ENCODE measurements at places on chromosomes 12 and 14.

GRCh38 chr14:54864526-54864925 is 38.1 kb downstream of the GCH1 start:
- no peak for DNase-seq

- DNase-seq = no peak
These were observed 143.0 kb upstream of the CPNE8 start for GRCh38 chr12:39048395-39048794.

GRCh38 chr14:83253870-83254269 is 1720.2 kb upstream of the SEL1L start:
- DNase-seq = no peak

DNA sequence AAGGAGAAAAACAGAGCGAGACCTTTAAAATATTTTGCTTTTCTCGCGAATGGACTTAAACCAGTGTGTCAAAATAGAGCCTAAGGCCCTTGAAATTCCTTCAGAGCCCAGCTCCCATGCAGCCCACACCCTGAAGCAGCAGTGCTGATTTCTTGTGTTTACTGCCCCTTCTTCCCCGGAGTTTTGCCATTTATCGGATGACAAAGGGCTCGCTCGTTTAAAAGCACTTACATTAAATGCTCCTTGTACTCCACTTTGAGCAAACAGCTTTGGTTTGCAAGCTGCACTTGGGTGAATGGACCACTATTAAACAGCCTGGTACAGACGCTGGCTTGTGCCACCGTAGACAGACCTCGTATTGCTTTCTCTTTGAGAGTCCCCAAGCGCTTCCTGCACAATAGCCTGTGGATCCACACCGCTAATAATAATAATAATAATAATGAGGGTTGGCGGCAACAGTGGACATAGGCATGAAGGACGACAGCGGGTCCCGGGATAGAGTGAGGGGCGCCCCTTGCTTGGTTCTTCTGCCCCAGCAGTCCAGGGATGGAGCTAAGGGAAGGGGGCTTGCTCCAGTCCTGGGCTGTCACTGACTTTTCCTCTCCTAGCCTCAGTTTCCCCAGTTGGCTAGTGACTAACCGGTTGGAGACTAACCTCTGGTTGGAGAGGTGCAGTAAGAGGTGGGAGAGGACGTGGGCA is 6.6 kb downstream of the DLK1 start:
- DNase-seq = no peak

DNA sequence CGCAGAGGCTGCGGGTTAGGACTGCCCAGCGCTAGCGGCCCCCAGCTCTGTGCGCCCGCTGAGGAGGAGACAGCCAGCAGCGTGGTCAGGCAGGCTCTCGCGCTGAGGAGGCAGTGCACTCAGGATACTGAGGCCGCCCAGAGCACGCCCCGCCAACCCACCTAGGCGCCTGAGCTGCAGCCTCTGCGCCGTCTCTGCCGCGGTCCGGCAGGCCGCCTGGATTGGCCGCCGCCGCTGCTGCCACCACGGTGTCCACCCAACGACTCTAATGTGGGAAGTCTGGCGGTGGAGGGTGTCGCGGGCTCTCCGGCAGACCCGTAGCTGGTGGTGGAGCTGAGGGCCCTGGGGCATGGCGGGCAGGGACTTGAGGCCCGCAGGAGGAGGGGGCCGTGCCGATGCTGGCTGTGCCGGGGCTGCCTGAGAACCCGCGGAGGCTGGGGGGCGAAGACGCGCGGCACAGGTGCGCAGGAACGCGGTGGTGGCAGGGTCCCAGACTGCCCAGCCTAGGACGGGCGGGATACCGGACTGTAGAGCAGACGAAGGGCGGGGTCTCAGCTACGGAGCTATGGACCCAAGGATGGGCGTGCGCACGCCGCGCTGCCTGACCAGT is 69.9 kb downstream of the ASCL4 start:
- no peak for DNase-seq

- no peak for DNase-seq
These were observed 485 bp upstream of the PNMA1 start for GRCh38 chr14:73714656-73715081.

GRCh38 chr14:68686724-68687123 is 106.1 kb downstream of the ZFP36L1 start:
- DNase-seq = no peak

DNA sequence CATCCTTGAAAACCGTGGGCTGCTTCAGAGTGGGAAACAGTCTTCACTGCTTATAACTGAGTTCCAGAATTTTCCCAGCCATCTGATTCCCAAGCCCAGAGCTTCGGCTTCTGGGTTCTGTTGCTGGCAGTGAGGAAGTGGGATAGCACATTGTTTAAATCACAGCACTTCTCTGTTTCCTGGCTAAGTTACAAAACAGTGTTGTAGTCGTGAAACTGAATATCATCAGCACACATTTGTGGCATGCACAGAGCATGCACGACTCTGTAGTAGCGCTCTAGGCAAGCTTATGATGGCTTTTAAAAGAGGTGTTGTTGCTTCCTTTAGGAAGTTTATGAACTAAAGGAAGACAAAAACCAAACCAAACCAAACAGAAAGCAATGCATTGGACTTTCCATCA is 1005.5 kb downstream of the NRXN3 start:
- DNase-seq = no peak

DNA sequence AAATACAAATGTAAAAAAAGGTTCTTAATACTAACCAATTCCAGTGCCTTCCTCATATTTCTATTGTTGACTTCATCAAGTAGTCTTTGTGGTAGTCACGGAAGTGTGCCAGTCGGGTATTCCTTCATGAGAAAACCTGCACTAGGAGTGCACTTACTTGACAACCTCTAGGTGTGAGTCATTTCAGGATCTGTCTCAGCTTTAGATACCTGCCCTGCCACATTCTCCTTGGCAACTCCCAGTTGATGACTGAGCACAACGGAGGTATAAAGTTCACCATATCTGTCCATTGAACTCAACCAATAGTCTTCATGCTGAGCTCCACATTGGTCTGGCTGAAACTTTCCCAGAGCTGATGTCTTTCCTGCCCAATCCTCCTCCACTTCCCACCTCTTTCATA is 215.7 kb downstream of the SYT10 start:
- DNase-seq = no peak

- no peak for DNase-seq
These were observed 848.0 kb upstream of the USP15 start for GRCh38 chr12:61412201-61412600.
